AG08395 (cell line): ENCODE measurements at places on chromosomes 5 and 9.
A peak's percentile ranks its signal among the peaks of the same experiment; 100 is the strongest.

- no peak for DNase-seq
These were observed 359 bp downstream of the PRELID1 start for GRCh38 chr5:177303925-177304391.

DNA sequence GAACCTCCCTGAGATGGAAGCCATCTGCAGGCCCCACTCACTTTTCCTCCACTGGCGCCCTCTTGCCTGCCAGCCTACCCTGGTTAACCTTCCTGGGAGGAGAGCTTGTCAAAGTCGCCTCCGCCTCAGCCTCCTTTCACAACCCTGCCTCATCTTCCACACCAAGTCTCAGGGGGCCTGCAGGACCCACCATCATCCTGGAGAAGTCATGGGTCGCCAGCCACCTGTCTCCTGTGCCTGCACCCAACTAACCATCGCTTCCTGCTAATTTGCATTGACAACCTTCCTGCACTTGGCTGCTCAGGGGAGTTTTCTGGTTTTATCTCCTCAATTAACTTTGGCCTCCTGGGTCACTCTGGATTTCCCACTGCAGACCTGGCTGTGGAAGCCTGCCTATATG, 52.8 kb upstream of the GRHPR start:
- DNase-seq: no peak

DNA sequence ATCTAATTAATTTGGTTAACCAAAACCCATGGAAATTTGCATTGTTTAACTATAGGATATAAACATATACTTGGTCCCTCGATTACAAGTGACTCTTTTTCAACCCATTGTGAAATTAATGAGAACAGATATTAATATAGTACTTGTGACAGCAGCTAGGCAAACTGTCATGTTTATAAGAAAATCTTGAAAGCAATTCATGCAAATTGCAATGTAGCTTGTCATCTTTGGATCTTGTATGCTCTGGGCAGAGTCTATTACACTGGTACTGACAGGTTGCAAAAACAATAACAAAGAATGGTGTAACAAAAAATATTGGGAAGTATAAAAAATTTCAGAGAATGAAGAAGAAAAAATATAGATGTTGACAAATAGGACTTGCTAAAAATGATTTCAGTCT, 941.0 kb downstream of the DNAH5 start:
- DNase-seq: no peak

DNA sequence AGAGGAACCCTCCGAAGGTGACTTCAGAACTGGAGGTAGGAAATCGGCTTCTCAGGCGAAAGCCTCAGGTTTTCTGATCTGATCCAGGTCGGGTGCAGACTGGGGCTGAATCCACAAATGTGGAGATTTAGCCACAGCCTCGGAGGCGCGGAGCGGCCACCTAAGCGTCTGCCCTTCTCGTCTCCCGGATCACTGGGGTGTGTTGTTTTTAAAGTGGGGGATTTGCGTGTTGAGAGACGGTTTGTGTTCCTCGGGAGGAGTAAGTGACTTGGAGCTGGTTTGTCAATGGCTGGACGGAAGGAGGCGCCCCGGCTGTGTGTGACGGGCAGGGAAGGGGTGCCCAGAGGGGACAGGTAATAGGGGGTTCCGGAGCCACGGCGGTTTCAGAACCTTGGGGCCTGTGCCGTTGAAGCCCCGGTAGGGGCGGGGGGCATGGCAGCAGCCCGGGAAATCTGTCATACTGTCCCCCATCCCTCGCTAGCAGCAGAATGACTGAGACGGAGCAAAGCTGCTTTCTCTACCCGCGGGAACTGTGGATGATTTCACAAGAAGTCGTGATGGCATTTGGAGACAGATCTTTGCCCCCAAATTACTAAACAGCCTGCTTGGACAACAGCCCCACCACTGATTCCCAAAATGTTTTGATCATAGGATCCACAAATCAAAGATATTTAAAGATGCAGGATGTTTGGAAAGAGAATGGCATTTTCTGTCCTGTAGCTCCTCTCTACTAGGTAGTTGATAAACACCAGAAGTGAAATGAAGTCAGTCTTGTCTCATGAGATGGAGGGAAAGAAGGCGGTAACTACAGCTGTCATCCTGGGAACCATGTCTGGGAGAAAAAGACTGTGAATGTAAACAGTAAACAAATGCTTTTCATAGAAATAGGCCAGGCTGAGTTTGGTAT, 216.5 kb downstream of the PDZD2 start:
- no peak for DNase-seq

DNA sequence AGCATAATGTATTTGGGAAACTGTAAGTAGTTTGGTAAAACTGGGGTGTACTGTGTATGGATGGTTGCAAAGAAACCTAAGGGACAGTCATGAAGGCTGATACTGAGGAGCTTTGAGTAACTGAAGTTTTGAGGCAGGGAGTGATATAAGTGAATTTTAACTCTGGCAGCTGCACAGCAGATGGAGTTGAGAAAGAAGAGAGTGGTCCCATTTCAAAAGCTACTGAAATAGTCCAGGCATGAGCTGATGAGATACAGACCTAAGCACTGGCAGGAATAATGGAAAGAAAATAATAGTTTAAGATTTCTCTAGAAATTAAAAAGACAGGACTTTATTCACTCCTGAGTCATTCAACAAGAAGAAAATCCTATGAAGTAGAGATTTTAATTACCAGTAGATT, 232.0 kb downstream of the CHSY3 start:
- DNase-seq: no peak

- no peak for DNase-seq
These were observed 8.4 kb downstream of the WDR41 start for GRCh38 chr5:77483682-77484081.

DNA sequence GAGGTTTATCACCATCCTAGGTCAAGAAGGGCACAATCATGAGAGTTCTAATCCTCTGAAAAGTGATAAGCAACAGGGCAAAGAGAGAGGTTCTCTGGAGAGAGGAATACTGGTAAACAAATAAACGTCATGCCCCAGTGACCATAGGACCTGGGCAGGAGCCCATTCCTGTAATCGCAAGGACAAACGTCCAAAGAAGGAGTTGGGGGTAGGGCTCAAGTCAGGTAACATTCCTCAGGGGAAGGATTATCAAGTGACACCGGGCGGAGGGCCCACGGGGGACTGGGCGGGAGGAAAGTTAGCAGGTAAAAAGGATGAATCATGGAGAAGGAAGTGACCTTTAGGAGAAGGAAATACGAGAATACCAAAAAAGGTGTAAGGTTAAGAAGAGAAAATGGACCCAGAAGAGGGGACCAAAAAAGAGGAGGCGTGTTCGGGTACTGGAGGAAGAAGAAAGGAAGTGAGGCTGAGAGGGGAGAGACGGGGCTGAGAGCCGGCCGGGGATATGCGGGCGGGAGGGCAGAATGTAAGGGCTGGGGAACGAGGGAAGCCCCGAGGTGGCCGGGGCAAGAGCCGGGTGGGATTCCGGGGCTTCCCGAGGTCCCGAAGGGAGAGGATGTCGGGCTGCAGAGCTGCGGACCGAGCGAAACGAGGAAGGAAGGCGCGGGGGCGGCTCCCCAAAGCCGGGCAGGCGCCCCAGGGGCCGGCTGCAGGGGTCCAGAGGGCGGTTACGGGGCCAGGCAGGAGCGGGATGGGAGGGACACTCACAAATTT, 583 bp downstream of the DIAPH1 start:
- DNase-seq: peak; percentile 22

GRCh38 chr9:78073722-78074121, 42.1 kb upstream of the GNAQ start:
- no peak for DNase-seq

- DNase-seq: no peak
These were observed 1.9 kb downstream of the ROR2 start for GRCh38 chr9:91948101-91948596.

DNA sequence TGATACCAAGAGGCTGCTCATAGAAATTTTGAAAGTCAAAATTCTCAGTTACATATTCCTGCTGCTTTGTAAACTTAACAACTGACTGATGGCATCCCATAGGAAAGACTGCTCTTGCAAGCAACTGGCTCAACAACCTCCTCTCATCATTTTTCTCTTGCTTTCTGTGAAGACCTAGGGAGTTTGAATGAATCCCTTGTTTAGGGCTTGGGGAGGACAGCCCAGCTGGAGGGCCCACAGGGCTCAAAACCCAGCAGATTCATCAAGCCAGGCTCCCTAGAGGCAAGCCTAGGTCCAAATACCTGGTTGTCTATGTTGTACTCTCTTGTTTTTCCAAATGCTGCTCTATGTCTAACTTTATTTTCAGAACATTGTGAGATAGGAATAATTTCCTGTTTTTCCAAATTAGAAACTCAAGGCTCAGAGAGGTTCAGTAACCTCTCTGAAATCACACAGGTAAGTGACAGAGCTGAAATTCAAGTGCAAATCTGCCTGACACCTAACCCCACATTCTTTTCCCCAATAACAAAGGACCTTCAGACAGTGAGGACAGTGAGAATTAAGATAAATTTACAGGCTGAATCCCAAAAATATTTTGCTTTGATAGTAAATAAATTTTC, 558.9 kb upstream of the KLF4 start:
- no peak for DNase-seq

- DNase-seq: no peak
These were observed 746 bp upstream of the NPM1 start for GRCh38 chr5:171386861-171387344.

GRCh38 chr5:95864944-95865504, 42.5 kb upstream of the GLRX start:
- DNase-seq: no peak

DNA sequence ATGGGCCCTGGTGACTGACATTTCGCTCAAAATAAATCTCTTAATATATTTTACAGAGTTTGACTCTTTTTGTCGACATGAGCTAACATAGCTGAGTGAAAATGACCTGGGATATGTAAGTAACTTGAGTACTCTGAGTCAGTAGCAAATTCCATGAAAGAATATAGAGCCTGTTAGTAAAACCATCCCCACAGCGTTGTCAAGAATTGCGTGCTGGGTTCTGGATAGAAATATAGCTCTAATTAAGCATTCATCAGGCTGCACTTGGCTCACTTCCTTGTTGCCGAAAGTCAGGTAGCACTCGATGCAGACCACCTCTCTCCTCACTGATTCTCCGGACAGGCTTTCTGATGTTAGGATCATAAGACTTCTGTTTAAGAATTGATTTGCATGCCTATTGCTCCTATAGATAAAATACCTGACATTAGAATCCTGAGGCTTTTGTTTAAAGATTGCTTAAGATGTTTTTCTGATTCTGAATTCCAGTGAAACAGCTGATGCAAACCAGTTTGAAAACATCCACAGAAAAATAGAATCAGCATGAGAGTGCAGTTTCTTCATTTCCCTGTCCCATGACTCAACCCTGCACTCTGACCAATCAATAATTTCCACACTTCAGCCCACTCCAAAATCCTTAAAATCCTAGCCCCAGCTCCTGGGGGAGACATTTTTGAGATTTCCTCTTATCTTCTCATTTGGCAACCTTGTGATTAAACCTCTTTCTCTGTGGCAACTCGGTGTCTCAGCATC, 310.6 kb downstream of the DIRAS2 start:
- peak; percentile 42 for DNase-seq

DNA sequence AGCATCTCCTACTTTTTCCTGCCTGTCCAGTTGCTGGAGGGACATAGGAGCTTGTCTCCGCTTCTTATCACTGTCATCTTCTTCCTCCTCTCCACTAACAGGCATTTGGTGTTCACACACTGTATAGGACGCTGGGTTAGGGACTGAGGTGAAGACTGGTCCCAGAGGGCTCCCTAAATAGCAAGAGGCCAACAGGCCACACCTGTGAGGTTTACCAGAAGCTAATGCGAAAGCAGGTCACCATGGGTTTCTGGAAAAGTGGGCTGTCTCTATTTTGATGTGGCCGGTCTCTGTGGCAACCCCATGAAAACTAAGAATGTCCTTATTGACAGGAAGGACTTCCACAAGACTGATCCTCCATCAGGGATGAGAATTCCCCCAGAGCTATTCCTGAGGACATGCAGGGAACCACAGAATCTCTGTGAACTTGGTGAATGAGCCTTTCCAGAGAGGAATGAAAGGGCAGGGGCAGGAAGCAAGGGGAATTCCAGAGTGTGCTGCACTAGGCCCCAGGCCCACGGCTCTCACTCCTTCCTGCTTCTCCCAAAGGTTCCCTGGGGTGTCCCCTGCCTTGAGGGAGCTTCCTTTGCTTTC, 61.7 kb downstream of the DAP start:
- DNase-seq: no peak

GRCh38 chr9:108677776-108678175, 178.0 kb downstream of the ACTL7B start:
- no peak for DNase-seq

DNA sequence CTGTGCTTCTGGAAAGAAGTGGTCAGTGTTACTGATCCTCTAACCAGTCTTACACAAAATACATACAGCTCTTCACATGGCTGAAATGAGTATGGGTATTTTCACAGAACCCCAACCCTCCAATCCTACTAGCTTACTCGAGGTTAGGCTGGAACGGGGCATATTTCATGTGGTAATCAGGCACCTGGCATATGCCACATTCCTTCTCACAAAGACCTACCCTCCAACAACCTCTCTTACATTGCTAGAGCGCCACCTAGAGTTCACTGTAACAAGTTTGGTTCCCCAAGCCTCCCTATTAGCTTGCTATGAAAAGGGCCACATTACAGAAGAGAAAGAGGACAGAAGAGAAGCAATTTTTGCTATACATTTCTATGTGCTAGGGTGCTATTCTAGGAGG, 597.3 kb downstream of the PRELID2 start:
- no peak for DNase-seq

DNA sequence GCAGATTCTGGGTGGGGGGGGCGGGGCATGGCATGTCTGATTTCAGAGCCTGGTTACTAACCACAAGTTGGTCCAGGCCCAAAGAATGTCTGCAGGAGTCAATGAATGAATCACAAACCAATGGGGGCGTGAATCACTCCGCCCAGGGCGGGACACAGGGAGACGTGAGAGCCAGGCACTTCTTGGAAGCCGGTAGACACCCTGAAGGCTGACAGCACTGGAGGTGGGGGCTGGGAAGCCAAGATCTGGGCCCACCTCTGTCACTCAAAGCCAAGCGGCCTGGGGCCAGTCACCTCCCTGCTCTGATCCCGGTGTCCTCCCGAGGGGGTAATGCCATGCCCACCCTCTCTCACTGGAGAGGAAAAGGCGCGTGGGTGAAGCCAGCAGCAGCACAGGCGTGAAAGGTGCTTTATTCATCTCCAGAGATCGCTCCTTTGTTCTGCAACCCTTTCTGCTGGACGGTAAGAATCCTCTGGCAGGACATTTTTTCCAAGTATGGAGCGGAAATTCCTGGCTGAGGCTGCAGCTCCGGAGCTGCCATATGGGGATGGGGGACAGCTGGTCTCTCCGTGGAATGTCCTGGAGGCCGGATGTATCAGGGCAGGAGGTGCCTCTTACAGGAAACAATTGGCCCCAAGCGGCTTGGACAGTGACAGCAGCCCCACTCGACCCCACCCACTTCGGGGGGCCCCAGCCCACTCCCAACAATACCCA, 85.0 kb downstream of the STK10 start:
- DNase-seq: peak; percentile 96

- DNase-seq: peak; percentile 52
These were observed 52.1 kb upstream of the FSTL4 start for GRCh38 chr5:133664422-133664821.
